ENCODE measurements at places on chromosomes 3 and 15.

DNA sequence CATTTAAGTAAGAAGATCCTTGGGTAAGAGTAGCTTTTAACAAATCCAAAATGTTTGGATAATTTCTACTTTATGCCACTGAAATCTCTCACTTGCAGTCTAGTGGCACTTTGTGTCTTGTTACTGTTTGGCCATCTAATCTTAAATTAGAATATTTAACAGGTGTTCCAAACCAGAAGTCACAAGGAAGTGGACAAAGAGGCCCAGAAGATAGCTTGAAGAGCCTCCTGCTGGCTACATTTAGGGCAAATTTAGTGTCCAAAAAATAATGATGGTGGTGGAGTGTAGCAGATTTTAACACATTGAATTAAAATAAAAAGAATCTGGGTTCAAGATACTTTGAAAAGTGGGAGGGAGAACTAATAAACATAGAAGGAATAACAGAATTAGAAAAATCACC is 172.2 kb downstream of the GHSR start:
- DNase-seq, result no peak

- DNase-seq, result no peak
Measured at GRCh38 chr15:81047928-81048327, 47.2 kb downstream of the TLNRD1 start.

GRCh38 chr3:183586477-183586876 is 31.0 kb upstream of the KLHL6 start:
- no peak for DNase-seq

DNA sequence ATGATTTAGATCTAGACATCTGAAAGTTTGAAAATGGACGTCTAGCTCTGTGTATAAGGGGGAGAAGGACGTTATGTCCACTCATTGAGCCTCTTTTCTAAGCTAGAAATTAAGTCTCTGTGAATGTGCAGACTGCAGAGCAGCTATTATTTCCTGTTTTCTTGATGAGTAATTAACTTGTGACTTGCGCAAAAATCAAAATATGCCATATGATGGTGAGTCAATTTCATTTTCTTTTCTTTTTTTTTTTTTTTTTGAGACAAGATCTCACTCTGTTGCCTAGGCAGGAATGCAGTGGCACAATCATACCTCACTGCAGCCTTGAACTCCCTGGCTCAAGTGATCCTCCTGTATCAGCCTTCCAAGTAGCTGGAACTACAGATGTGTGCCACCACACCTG is 14.1 kb downstream of the LACTB start:
- DNase-seq, result no peak

GRCh38 chr3:57652203-57652602 is 40.7 kb downstream of the DENND6A start:
- no peak for DNase-seq

DNA sequence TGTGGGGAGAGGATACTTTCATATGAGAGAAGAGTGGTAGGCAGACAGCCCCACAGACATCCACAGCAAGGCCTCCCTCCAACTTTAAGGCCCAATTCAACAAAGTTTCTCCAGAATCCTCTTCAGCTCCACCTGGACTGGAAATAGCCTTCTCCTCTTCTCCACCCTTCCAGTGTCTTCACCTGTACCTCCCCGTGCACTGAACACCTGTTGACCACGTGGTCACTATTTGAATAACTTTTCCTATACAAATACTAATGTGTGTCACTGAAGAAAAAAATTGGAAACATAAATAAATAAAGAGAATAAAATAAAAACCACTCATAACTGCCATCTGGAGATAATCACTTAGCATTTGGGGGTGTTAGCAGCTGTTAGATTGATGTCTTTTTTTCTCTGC is 52.9 kb downstream of the CCNL1 start:
- no peak for DNase-seq

DNA sequence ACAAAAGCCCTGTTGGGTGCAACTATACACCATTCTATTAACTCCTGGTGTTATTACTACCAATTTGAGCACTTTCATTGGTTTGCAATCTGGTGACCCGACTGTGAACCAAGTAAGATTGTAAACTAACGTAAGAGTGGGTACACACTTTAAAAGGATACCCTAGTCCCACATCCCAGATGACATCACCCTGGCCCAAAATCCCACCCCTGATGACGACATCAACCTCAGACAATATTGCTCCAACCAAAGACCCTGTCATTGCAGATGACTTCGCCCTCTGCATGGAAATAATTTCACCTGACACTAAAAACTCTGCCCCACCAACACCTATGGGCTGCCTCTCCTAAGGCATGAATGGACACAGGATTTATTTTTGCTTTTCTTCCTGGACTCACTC is 25.6 kb upstream of the MKRN3 start:
- no peak for DNase-seq

- DNase-seq, result no peak
Measured at GRCh38 chr3:63470745-63471144, 181.7 kb upstream of the SNTN start.

DNA sequence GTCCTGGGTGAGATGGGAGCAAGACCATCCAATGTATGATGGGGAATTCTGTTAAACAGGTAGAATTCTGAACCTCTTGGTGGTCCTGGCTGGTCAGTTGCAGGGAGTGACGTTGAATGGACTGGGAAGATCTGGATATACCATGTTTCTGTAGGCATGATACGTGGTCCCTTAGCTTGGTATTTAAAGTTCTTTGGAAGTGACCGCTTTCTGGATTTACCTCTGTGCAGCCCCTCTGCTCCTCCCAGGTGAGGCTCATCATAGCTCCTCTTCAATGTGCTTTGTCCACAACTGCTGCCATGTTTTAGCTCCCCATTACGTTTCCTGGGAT is 37.2 kb downstream of the SMAD3 start:
- DNase-seq, result no peak
